ENCODE measurements at places on chromosomes 2 and 18.

DNA sequence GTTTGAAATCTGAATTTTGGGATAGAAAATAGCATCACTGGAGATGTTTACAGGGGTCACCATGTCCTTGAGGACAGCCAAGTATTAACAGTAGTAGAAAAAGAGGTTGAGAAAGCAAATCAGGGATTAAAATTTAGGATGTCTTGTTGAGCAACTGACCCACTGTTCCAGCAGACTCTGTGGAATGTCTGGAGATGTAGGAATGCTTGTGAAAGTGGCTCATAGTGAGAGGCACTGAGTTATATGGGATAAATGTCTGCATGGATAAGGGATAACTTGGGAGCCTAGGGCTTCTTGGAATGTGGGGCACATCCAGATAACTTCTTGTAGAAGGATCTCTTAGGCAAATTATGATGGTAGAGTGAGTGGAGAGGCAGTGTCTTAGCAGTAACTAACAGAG is 495.0 kb downstream of the TMX3 start:
- no peak for DNase-seq

GRCh38 chr18:42707080-42707479 is 408.4 kb downstream of the RIT2 start:
- DNase-seq: no peak

DNA sequence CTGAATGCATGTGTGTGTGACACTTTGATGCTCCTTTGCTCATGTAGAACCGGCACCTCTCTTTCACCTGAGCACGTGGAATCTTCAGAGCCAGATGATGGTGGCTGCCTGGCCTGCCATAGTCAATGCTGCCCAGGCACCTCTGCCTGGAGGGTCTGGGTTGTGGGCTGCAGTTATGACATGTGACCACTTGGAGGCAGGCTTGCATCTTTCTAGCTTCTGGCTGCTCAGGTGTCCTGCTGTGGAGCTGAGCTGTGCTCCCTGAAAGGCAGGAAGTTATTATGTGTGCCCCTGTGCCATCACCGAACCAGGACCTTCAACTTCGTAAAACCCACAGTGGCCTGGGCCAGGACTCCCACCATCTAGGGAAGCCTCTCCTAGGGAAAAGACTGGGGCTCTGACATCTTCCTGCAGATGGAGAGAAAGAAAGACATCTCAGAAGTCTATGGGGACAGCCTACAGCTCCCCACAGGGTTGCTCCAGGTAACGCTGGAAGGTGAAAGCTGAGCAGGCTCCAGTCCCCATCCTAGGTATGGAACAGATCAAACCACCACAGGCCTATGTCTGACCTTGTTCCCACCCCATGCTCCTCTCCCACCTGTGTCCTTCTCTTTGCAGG is 30.2 kb downstream of the PSD4 start:
- DNase-seq: peak; percentile 82

DNA sequence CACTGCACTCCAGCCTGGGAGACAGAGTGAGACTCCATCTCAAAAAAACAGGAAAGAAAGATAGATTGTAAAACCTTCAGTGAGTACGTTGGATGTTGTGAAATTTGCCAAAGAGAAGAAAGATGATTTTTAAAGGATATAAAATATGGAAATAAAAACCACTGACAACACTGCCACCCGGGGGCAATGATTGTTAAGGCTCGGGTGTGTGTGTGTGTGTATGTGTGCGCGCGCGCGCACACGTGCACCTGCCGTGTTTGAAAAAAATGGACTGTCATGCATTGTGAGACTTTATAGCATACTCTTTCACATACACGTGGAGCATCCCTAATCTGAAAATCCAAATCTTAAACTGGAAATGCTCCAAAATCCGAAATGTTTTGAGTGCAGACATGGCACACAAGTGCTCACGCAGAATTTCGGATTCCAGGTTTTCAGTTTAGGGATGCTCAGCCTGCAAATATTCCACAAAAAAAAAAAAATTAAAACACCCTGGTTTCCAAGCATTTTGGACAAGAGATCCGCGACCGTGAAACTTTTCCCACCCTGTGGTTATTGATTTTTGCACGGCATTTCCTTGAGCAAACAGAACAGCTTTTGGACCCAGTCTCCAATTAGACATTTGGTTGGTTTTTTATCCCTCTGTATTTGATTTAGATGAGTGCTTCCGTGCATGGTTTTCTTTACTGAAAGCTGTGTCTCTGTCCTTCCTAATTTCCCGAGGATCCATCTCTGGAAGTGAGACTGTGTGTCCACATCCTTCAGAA is 269.2 kb downstream of the AGAP1 start:
- DNase-seq: no peak

DNA sequence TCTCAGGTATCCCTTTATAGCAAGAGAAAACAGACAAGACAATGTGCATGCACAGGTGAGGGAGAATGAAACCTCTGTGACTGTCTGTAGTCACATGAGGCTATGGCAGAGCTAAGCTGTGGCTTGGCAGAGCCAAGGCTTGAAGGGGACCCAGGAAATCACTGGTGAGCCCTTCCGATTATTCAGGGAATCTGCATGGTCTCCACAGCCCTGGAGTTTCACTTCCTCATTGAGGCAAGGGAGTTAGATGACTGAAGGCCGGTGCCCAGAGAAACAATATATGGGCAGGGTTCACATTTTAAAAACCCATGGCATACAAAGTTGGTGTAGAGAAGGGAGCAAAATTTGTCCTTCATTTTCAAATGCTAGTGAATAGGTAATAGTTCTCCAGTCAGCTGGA is 144.4 kb upstream of the REV1 start:
- DNase-seq: no peak

- no peak for DNase-seq
These were observed 87.4 kb upstream of the HS6ST1 start for GRCh38 chr2:128405981-128406613.

DNA sequence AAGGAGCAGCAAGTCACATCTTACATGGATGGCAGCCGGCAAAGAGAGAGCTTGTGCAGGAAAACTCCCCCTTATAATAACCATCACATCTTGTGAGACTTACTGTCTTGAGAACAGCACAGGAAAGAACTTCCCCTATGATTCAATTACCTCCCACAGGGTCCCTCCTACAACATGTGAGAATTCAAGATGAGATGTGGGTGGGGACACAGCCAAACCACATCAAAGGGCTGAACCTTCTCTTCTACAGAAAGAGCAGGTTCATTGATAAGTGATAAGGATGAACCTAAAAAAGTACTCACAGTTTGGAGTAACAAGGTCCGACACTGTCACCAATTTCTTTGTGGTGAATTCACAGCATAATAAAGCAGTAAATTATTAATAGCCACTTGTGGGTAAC is 422.2 kb upstream of the FSIP2 start:
- DNase-seq: peak; percentile 9
